ENCODE measurements at places on chromosomes 3 and 15. TPM values are rescaled to one million over a fixed set of nuclear protein-coding genes. Genes with fewer than 3 reads are reported as not detected.

DNA sequence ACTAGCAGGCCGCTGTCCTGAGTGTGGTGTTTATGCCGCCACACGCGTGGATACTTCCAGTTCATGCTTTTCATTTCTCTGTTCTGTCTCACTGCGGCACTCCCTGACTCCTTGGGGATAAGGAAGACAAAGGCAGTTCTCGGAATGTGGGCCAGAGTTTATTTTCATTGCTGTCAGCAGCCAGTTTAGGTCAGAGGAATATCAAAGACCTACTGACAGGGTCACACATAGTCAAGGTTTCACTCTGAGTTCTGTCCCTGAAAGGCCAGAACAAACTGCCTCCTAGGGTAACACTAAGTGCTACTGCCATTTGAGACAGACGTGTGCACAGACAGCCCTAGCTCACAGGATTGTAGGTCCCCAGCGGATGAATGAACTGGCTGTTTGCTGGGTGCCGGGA lies 27.3 kb upstream of the SPTBN5 start:
- H3K4me3 ChIP-seq = no peak overlapping the region
- DNase-seq = no peak
- H3K27ac ChIP-seq = no peak overlapping the region
- no peaks in the 10 kb centered on the region for H3K4me1 ChIP-seq
- H3K27me3 ChIP-seq = no peaks in the 10 kb centered on the region
- H3K36me3 ChIP-seq = no peaks in the 10 kb centered on the region

DNA sequence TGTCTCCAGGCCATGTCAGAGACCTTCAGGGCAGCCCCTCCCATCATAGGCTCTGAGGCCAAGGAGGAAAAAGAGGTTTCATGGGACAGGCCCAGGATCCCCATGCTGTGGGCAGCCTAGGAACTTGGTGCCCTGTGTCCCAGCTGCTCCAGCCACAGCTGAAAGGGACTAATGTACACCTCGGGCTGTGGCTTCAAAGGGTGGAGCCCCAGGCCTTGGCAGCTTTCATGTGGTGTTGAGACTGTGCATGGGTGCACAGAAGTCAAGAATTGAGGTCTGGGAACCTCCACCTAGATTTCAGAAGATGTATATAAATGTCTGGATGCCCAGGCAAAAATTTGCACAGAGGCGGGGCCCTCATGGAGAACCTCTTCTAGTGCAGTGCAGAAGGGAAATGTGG lies 6.6 kb upstream of the SSR3 start:
- H3K36me3 ChIP-seq = no peaks in the 10 kb centered on the region
- no peaks in the 10 kb centered on the region for H3K27me3 ChIP-seq
- no peaks in the 10 kb centered on the region for H3K4me1 ChIP-seq
- no peak overlapping the region for H3K27ac ChIP-seq
- no peak overlapping the region for H3K4me3 ChIP-seq

- no peaks in the 10 kb centered on the region for H3K36me3 ChIP-seq
- H3K27me3 ChIP-seq = no peaks in the 10 kb centered on the region
- DNase-seq = no peak
- no peak overlapping the region for H3K4me3 ChIP-seq
- no peak overlapping the region for H3K27ac ChIP-seq
- no peaks in the 10 kb centered on the region for H3K4me1 ChIP-seq
Measured at GRCh38 chr3:157469561-157470294, 33.1 kb downstream of the PTX3 start.

DNA sequence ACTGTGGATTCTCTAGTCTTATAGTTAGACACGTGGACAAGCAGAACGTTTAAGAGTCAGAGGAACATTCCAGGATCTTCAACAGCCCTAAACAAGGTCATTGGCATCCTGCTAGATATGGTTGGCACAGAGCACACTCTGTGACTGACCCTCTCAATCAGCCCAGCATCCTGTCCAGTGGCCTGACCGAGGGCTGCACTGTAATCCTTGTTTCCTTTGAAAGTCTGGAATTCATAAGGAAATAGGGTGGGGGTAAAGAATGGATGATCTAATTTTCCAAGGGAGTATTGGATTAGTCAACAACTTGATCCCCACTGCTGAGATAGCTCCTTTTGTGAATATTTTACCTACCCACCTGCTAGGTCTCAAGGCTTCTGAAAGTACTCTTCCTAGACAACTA lies 94.5 kb upstream of the DLG1 start:
- H3K27me3 ChIP-seq = no peaks in the 10 kb centered on the region
- H3K27ac ChIP-seq = no peak overlapping the region
- H3K4me1 ChIP-seq = no peaks in the 10 kb centered on the region
- H3K36me3 ChIP-seq = no peaks in the 10 kb centered on the region
- H3K4me3 ChIP-seq = no peak overlapping the region

- no peak overlapping the region for H3K4me3 ChIP-seq
- no peak overlapping the region for H3K27ac ChIP-seq
- no peak for DNase-seq
- H3K4me1 ChIP-seq = no peaks in the 10 kb centered on the region
Measured at GRCh38 chr3:187621881-187622280, 48.3 kb downstream of the SST start.

DNA sequence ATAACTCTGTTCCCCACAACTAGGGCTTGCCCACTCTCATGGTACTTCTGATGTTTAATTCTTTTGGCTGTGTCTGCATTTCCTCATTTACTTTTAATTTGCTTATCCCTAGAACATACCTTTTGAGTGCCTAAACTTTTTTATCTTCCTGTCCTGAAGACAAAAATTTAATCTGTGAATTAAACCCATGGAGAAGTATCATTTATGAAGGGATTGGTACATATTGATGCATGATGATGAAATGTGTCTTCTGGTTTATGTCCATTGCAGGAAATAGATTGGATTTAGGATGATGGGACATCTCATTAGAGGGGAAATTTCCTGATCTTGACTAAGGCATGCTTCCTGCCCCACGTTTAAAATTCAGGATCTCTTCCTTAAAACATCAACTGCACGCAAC lies 109.5 kb downstream of the PGPEP1L start:
- no peak for DNase-seq
- H3K4me3 ChIP-seq = no peak overlapping the region
- no peaks in the 10 kb centered on the region for H3K36me3 ChIP-seq
- no peaks in the 10 kb centered on the region for H3K27me3 ChIP-seq
- H3K4me1 ChIP-seq = no peaks in the 10 kb centered on the region

DNA sequence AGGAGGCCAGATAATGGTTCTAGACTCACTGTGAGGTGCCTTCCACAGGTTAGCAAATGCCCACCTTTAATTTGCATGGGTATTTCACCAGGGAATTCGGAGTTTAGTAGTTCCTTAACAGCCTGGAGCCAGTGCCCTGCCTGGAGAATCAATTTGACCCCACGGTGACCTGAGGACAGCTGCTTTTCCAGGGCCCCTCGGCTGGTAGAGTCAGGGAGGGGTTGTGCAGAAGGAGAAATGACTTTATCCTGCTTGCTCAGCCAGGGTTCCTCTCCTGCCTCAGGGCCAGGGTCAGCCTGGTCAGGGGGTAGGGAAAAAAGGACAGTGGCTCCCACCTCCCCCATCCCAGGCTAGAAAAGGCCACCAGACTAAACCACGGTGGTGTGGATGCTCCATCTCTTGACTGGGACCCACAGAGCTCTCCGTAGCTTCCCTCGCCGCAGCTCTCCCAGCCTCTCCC lies 12.0 kb downstream of the DLL4 start:
- H3K27me3 ChIP-seq = no peaks in the 10 kb centered on the region
- no peaks in the 10 kb centered on the region for H3K4me1 ChIP-seq
- H3K36me3 ChIP-seq = no peaks in the 10 kb centered on the region
- H3K4me3 ChIP-seq = peak overlapping the region; percentile 57
- DNase-seq = no peak
- peak overlapping the region; percentile 91 for H3K27ac ChIP-seq

GRCh38 chr3:112640930-112641801 lies at the start of gene CCDC80:
Gene CCDC80 (minus strand): TSS chr3:112641143. CDS start chr3:112639905, 1,238 bp downstream.
- H3K36me3 ChIP-seq = no peaks in the 10 kb centered on the region
- peak; percentile 63 for DNase-seq
- peak within 1 kb of the TSS; percentile 35 for H3K4me3 ChIP-seq

DNA sequence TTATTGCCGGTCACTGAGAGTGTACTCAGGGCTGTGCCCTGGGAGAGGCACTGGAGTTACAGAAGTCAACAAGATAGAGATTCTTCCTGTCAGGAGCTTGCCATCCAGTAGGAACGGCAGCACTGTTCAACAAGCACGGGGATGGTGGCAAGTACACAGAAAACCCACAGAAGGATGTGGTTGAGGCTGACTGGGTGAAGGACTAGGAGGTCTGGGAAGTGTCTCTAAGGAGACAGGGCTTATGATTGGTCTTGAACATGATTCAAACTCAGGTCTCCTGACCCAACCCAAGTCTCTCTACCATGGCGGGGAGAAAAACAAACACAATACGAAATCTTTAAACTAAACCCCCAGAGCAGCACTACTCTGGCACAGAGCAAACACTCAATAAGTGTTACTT lies 37.6 kb downstream of the ERICH6 start:
- DNase-seq = no peak
- no peak overlapping the region for H3K27ac ChIP-seq
- H3K27me3 ChIP-seq = no peaks in the 10 kb centered on the region
- no peaks in the 10 kb centered on the region for H3K4me1 ChIP-seq

GRCh38 chr15:37872661-37873060 lies 61.8 kb upstream of the TMCO5A start:
- no peak overlapping the region for H3K27ac ChIP-seq
- H3K36me3 ChIP-seq = no peaks in the 10 kb centered on the region
- no peak overlapping the region for H3K4me3 ChIP-seq
- no peaks in the 10 kb centered on the region for H3K27me3 ChIP-seq
- no peak for DNase-seq

GRCh38 chr15:88810446-88810845 lies 7.2 kb downstream of the ACAN start:
- no peaks in the 10 kb centered on the region for H3K36me3 ChIP-seq
- no peak overlapping the region for H3K4me3 ChIP-seq
- no peak overlapping the region for H3K27ac ChIP-seq
- H3K27me3 ChIP-seq = no peaks in the 10 kb centered on the region
- DNase-seq = no peak
- no peaks in the 10 kb centered on the region for H3K4me1 ChIP-seq

DNA sequence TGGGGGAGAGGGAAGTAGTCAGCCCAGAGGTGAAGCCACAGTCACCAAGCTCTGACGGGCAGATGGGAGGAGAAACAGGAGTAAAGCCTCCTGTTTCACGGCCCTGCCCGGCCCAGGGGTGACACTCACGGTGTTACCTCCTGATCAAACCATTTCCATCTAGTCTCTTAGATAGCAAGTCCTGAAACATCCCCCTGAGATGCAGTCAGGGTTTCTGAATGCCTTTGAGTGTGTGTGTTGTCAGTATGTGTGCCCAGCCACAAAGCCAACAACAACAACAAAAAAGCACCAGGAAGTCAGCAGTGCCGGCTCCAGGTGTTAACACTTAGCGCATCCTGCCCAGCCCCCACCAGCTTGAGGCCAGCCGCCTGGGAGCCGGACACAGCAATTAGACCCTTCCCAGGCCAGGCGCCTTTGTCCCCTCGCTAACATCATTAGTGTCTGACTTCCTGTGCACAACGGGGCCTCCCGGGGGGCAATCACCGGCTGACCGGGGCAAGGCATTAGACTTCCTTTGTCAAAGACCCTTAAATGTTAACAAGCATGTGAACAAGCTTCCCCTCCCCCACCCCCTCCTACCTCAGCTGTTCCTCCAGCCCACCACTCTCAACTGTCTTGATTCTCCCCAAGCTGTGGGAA lies 34.5 kb downstream of the IL17RD start:
- H3K36me3 ChIP-seq = no peaks in the 10 kb centered on the region
- DNase-seq = no peak
- H3K4me1 ChIP-seq = peaks cover 2% of the 10 kb centered on the region

GRCh38 chr3:150277444-150277843 lies 130.7 kb upstream of the TSC22D2 start:
- H3K4me3 ChIP-seq = no peak overlapping the region
- no peaks in the 10 kb centered on the region for H3K4me1 ChIP-seq
- H3K27me3 ChIP-seq = no peaks in the 10 kb centered on the region
- no peaks in the 10 kb centered on the region for H3K36me3 ChIP-seq
- no peak overlapping the region for H3K27ac ChIP-seq

DNA sequence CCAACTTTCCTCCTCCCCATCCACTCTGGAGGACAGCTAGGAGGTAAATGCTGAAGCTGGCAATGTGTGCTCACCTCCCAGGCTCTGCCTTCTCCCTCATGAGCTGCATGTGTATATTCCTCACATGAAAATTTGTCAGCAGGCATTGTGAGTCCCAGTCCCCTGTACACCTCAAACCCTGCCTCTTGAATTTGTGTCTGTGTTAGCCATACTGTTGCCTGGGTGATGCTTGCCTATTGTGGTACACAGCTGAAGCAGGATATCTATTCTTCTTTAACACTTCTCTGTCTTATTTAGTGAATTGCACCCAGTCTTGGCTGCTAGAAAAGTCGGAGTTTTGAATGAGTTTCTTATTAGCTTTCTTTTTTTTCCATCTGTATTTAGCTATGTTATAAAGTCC lies 586.0 kb upstream of the TGFBR2 start:
- no peaks in the 10 kb centered on the region for H3K27me3 ChIP-seq
- no peak overlapping the region for H3K4me3 ChIP-seq
- H3K27ac ChIP-seq = no peak overlapping the region
- H3K4me1 ChIP-seq = no peaks in the 10 kb centered on the region

DNA sequence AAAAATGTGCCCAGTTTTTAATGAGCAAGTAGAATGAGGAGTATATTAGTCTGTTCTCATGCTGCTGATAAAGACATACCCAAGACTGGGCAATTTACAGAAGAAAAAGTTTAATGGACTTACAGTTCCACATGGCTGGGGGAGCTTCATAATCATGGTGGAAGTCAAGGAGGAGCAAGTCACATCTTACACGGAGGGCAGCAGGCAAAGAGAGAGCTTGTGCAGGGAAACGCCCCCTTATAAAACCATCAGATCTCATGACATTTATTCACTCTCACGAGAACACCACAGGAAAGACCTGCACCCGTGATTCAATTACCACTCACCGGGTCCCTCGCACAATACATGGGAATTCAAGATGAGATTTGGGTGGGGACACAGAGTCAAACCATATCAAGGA lies 111.7 kb upstream of the CNTN6 start:
- DNase-seq = no peak
- no peaks in the 10 kb centered on the region for H3K4me1 ChIP-seq
- no peaks in the 10 kb centered on the region for H3K27me3 ChIP-seq
- H3K27ac ChIP-seq = no peak overlapping the region

The AHSG gene
- not detected for total RNA-seq

The LDHAL6B gene
- not detected for total RNA-seq

The BCL2A1 gene
- total RNA-seq = 12.6 TPM

The DET1 gene
- 20.4 TPM for total RNA-seq

The TRPM1 gene
- not detected for total RNA-seq

The EPHA6 gene
- total RNA-seq = 2.7 TPM

The GPR149 gene
- not detected for total RNA-seq

The VPS33B gene
- 7.3 TPM for total RNA-seq

The GOLGA6A gene
- not detected for total RNA-seq

The GP9 gene
- not detected for total RNA-seq

The HCN4 gene
- total RNA-seq = 0.07 TPM
